Dermis lymphatic vessel endothelial cell (primary cell): ENCODE measurements at places on chromosomes 12 and 14. TPM values are rescaled to one million over a fixed set of nuclear protein-coding genes. Genes with fewer than 3 reads are reported as not detected.

The TOMM20L gene
- total RNA-seq = not detected in 2 replicates

The NTN4 gene
- total RNA-seq = 88.1 and 731 TPM in 2 replicates

The ANAPC7 gene
- total RNA-seq = 27.5 and 38.0 TPM in 2 replicates

The LMNTD1 gene
- 0.09 TPM in 1 of 2 replicates, not detected in the other for total RNA-seq

The COX8C gene
- total RNA-seq = not detected in 2 replicates
